Ureter (tissue), 1 donor: ENCODE measurements at places on chromosomes 4 and X. TPM values are rescaled to one million over a fixed set of nuclear protein-coding genes. Genes with fewer than 3 reads are reported as not detected.

- DNase-seq: no peak
These were observed 44.6 kb upstream of the VEGFC start for GRCh38 chr4:176837169-176837895.

DNA sequence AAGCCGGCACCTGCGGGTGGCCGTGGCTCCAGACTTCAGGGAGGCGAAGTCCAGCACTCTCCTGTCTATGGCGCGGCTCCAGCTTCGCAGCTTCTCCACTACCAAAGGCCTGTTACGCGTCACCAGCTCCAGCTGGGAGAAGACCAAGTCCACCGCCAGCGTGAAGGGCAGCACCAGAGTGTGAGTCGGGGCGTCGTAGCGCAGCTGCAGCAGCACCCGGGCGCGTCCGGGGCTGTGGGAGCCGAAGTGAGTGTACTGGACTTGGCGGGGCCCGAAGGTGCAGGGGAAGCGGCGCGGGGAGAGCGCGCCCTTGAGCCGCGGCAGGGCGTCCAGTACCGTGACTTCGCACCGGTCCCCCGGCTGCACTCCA lies 444 bp downstream of the FREM3 start:
- peak; percentile 42 for DNase-seq

DNA sequence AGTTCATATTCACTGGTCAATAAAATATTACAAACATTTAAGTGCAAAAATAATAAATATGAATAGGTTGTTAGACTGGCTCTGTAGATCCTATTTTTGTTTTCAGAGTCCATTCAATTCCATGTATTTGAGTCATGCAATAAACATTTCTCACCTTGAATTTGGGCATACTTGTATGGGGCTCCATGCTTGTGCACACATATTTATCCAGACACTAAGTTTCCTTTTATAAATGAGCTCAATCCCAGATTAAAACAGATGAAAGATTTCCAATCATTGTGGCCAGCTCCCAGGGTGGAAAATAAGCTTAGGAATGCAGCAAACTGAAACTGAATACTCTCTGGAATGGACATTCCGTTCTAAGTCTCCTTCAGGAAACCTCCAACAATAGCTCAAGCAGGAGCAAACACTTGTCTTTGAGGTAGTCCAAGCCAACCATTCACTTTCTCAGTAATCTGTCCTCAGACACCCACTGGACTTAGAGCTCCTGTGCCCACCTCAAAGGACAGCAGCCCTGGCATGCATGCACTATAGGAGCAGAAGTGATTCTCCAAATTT lies 16.4 kb downstream of the DMD start:
- DNase-seq: no peak

GRCh38 chrX:34546366-34546765 lies 110.7 kb downstream of the TMEM47 start:
- DNase-seq: no peak

GRCh38 chr4:184792950-184793555 lies 32.7 kb downstream of the ACSL1 start:
- DNase-seq: no peak

DNA sequence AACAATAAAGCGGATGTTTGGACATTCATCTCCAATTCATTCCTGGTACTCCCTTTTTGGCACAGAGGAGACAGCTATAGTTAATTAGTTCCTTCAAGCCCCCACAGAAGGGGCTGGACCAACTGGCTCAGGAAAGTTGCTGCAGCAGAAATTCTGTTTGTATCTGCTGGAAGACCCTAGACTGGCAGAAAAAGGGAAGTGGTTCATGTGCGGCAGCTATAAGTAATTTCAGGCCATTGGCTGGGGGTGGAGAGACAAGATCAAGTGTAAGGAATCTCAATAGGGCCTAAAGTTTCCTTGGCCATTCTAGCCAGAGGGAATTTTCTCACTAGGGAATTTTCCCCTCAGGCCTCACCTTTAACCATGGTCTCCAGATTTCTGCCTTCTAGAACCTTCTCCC lies 89.9 kb upstream of the DHX15 start:
- no peak for DNase-seq

GRCh38 chrX:120561634-120562568 lies 1.1 kb upstream of the CUL4B start:
- DNase-seq: no peak

GRCh38 chr4:37760840-37761239 lies 65.6 kb upstream of the PGM2 start:
- DNase-seq: no peak

DNA sequence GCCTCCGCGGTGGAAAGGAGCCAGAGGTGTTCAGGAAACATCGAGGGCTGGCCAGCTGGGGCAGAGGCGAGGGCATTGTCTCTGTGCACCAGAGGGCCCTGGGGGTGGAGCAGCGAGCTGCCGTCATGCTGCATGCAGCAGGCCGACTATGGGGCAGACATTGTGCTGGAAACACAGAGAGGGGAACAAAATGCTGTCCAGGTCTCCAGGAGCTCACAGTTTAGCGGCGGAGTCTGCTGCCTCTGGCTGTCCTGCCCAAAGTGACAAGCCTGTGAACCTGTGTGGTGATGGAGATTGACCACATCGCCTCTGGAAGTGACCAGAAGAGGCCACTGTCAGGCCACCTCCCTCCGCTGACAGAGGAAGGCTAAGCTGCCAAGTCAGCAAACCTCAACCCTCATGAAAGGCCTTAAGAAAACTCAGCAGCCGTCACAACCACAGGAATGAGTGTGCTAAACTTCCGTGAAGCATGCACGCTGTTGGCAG lies 20.1 kb upstream of the SASH3 start:
- DNase-seq: no peak

- no peak for DNase-seq
These were observed 53.2 kb downstream of the HADH start for GRCh38 chr4:108042927-108043326.

DNA sequence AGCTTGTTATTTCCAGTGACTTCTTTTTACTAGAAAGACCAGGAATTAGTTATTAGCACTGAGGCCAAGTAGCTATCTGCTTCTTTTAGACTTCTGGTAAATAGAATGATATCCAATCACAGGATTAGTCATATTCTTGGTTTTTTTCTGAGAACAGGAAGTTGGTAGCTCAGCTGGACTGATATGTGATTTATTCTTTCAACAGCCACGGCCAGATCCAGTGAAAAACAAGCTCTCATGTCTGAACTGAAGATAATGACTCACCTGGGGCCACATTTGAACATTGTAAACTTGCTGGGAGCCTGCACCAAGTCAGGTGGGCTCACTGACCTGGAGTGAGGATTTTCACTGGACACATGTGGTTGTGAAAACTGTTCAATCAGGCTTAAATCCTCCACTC lies 48.6 kb downstream of the PDGFRA start:
- DNase-seq: peak; percentile 55

DNA sequence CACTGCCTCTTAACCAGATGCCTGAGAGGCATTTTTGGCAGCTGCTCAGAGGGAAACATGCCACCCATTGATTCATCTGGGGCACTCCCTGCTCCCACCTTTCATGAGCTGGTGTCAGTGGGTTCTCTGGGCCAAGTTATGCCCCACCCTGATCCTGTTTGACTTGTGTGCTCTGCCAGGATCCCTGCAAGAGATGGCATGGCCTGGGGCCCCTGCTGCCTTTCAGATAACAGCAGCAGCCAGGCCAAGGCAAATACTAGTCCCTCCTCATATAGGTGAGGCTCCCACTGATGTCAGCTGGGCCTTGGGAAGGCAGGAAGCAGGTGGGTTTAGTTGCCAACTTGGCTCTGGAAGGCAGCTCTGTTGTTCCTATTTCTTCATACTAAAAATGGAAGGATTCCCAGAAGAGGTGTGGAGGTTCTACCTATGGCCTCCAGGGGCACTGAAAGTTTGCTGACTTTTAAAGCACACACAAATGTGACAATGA lies 192.9 kb upstream of the RBPJ start:
- DNase-seq: no peak

DNA sequence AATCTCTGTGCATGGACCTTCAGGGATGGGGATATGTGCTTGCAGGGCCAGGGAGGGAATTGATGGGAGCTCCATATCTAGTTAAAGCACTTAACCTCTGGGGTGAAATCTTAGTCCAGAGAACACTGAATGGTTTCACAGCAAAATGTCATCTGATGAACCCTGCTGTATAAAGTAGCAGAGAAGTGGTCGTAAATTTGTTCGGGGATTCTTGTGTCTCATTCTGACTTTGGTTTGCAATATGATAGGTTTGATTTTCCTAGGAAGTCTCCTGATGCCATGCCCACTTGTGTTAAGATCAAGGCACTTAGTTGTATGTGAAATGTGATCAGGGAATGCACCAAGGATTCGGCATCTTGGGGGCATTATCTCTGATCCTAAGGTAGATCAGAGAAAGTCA lies 96.9 kb downstream of the NHS start:
- DNase-seq: no peak

DNA sequence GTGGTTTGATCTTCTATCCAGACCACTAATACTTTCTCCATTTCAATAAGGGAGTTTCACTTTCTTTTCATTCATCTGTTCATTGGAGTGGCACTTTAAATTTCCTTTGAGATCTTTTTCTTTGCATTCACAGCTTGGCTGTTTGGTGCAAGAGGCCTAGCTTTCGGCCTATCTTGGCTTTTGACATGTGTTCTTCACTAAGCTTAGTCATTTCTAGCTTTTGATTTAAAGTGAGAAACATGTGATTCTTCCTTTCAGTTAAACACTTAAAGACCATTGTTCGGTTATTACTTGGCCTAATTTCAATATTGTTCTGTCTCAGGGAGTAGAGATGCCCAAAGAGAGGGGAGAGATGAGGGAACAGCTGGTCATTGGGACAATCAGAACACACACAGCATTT lies 24.3 kb downstream of the CXCL13 start:
- DNase-seq: no peak

DNA sequence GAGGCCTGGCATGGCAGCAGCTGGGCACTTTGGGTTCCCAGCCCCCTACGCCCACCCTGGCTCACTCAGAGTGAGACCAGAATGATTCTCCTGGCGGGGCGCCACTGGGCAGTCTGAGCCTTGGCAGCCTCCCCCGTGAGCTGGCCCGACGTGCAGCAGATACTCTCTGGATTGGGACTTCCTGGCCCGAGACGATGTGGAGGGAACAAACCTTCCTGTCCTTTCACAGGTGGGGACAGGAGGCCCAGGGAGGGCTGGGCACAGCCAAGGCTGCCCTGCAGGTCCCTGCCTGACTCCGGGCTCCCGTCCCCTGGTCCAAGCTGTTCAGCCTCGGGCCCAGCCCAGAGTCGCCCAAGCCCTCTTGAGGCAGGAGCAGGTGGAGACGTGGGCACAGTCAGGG lies 17.9 kb upstream of the ADD1 start:
- DNase-seq: no peak

GRCh38 chr4:75229806-75230570 lies 284.2 kb downstream of the RCHY1 start:
- DNase-seq: no peak

DNA sequence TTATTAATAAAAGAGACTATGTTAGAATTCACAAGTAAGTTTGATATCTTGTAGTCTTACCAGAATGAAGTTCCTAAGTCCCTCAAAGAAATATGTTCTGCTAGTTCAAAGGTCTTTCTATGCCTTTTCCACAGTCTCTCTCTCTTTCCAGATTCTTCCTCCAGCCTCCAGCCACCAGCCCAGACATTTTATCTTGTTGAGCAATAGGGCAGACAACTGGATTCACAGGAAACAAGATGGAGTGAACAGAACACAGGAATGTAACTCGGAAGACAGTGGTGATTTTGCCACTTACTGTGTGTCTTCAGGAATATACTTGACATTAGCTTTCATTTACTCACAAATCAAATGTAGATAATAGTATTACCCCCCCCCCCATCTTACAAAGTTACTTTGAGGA lies 17.1 kb upstream of the CPEB2 start:
- no peak for DNase-seq

DNA sequence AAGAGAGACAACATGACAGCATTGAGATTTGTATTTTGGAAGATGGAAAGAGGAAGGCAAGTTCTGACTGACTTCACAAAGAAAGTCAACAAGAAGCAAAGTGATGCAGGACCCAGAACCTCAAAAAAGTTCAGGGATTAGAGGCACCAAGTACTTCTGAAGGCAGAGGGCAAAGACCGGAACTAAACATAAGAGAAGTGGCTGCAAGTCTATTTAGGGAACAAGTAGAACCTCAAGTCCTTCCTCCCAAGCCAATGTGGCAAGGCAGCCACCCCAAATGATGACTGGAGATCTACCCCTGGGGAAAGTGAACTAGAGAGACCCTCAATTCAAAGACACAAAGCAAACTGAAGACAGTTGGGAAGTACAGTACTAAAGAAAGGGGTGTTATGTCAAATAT lies 46.6 kb downstream of the SLC39A8 start:
- DNase-seq: no peak

GRCh38 chr4:55447108-55447708 lies 51.5 kb downstream of the TMEM165 start:
- DNase-seq: no peak

DNA sequence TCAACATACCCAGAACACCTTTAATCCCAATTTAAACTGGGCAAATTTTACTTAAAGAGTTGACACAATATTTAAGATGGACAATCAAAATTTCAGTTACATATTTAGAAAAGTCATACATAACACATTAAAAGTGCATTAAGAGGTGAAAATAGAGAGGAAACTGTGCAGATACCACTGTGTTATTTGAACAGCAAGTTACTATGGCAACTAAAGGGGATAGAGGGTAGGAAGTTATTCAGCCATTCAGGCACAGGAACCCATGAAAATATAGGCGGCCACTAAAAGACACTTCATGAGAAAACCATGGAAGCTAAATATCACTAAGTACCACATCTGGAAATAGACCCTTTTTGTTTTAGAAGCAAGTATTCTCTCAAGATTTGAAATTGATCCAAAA lies 75.1 kb downstream of the PDGFC start:
- DNase-seq: no peak

GRCh38 chr4:75429208-75429607 lies 85.0 kb downstream of the RCHY1 start:
- DNase-seq: no peak

DNA sequence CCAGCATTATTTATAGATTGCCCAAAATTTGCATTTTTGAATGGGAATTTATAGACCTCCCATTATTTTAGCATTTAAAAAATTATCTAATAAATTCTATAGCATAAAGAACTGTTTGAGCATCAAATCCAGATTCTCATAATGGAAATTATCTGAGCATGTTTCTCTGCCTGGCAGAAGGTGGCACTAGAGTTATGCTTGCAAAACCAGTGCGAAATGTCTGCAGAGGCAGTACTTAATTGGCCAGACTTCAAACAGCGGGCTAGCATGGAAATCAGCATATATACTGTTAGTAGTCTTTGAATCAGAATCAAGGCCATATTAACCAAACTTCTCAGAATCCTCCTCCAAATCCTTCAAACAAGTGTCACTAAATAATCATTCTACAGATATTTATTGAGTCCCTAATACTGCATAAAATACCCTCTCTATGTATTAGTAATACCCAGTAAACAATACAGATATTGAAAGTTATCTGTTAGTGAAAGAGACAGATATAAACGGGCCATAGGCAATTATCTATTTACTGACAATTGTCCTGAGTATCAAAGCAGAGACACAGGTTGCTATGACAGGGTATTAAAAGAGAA lies 78.7 kb upstream of the DCLK2 start:
- no peak for DNase-seq

The PCDH7 gene
- total RNA-seq: 18.4 TPM

The RRH gene
- 0.34 TPM for total RNA-seq

The TMPRSS11E gene
- 2.4 TPM for total RNA-seq

The IL15 gene
- total RNA-seq: 7.0 TPM

The PRR32 gene
- not detected for total RNA-seq

The TCEAL6 gene
- total RNA-seq: 1.4 TPM

The PSMD10 gene
- total RNA-seq: 32.9 TPM

The CXCL8 gene
- total RNA-seq: 0.44 TPM

The PABPC1L2A gene
- not detected for total RNA-seq
